Left ventricle myocardium inferior (tissue), 1 donor: ENCODE measurements at places on chromosomes 5 and 9. TPM values are rescaled to one million over a fixed set of nuclear protein-coding genes. Genes with fewer than 3 reads are reported as not detected.

The SLC6A19 gene
- not detected for total RNA-seq

The AIF1L gene
- total RNA-seq = 16.5 TPM

- DNase-seq = no peak
Observed at GRCh38 chr5:181109489-181110013, 21.4 kb downstream of the OR2V1 start.

DNA sequence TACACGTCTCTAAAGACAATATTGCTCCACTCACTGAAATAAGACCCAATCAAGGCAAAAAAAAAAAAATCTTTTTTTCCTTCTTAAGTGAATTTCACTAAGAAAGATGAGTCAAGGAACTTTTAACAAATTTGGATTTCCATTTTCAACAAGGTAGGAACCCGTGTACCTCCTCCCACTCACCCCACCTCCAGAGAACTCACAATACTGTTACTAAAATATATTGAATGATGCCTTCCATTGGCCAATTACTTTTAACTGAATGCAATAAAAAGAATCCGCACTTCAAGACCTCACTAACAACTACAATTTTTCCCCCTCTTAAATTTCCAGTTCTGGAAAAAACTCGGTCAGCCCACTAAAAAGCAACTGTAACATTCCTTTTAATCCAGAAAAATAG lies 50.7 kb downstream of the FBXW11 start:
- DNase-seq = no peak

DNA sequence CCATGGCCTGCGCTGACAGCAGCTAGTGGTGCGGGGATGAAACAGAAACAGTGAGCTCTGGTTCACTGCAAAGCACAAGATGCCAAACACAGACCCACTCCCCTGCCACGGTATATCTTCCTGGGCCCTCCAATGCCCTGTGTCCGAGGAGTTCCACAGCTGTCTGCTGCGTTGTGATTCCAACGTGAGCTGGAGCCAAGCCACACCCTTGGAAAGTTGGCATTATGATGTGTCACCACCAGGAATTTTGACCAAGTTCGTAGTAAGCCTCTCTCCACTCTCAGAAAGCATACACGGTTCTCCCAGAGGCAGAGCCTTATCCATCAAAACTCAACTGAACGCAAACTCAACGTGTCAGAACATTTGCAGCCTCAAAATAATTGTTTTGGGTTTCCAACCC lies 55.6 kb downstream of the MACROH2A1 start:
- no peak for DNase-seq

DNA sequence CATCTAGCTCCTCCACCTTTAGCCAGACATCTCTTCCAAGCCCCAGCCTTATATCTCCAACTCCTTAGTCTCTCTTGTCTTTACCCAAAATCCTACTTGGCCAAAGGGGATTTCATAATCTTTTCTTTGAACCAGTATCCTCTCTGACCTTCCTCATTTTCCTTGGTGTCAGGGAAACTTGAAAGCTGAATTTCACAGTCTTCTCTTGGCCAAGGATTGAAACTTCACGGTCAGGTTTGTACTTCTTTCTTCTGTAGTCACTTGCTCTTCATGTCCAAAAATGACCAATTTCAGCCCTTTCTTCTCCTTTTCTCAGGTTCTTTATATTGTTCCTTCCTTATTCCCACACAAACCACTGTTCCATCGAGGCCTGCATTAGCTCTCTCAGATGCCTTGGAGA lies 473.7 kb upstream of the KLF4 start:
- DNase-seq = no peak
